NCI-H2081 treated with DMSO at 0.1 percent for 48 hours (cell line): ENCODE measurements at places on chromosomes 5 and 9.

DNA sequence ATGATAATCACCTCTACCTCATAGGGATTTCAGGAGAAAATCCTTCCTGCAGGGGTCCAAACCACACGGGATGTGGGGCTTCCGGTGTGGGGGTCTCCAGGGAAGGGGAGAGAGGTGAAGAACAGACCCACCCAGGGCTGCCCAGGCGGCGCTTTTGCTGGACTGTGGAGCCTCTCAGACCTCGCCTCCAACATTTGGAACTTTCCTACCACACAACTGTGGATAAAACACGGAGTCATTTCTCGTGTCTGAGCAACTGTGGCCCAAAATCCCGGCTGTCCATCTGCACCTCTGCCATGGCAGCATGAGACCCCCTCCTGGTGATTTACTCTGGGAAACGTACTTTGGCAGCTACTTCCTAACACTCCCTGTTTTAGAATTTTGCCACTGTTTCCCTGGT is 307.8 kb upstream of the IRX4 start:
- no peak for DNase-seq

DNA sequence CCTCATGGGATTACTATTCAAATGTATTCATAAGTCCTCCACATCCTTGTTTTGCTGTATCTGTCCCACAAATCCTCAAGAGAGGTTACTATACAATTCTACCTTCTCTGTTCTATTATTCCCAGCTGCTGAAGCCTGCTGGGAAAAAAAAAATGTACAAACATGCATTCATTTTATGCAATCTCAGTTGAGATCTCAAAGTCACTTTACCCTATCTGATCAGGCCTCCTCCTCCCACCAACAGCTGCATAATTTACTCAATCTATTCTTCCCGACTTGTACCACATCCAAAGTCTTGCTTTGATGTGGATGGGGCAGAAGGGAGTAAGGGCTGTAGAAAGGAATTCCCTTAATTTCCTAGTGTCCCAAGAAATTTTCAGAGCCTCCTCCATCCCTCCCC is 28.6 kb downstream of the PSIP1 start:
- DNase-seq: no peak

GRCh38 chr5:1544294-1544961 is 20.7 kb upstream of the LPCAT1 start:
- no peak for DNase-seq

- DNase-seq: no peak
These were observed 119.3 kb upstream of the MAN2A1 start for GRCh38 chr5:109570362-109570874.

DNA sequence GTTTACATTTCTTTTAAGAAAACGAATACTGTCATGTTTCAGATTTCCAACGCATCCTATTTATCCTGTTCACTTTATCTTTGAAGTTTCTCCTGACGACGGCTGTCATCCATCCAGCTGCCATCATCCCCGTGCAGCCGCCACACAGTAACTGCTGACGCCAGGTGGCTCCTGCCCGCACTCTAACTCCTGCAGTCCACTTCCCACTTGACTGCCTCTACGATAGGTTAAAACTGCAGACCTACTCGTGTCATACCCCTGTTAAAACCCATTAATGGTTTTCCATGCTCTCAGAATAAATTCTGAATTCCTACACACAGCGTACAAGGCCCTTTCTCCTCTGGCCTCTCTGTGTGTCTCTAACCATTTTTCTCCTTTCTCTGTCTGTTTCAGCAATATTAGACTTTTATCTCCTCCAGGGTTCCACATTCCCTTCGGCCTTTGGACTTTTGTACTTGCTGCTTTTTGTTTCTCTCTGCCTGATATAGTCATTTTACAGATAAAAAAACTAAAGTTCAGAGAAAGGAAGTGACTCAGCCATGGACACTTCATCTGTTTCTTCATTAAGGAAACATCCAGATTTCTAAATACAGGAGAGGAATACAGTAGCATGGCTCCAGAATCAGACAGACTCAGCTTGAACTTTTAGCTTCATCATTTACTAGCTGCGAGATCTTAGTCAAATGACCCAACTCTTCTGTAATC is 84.9 kb downstream of the ADAMTS12 start:
- no peak for DNase-seq

GRCh38 chr5:33891788-33892619 is at the start of gene ADAMTS12:
Gene ADAMTS12 (minus strand): TSS chr5:33891990. CDS start chr5:33891856, 134 bp downstream.
- DNase-seq: no peak

- DNase-seq: no peak
These were observed 83.7 kb downstream of the C5orf15 start for GRCh38 chr5:133884569-133885311.

DNA sequence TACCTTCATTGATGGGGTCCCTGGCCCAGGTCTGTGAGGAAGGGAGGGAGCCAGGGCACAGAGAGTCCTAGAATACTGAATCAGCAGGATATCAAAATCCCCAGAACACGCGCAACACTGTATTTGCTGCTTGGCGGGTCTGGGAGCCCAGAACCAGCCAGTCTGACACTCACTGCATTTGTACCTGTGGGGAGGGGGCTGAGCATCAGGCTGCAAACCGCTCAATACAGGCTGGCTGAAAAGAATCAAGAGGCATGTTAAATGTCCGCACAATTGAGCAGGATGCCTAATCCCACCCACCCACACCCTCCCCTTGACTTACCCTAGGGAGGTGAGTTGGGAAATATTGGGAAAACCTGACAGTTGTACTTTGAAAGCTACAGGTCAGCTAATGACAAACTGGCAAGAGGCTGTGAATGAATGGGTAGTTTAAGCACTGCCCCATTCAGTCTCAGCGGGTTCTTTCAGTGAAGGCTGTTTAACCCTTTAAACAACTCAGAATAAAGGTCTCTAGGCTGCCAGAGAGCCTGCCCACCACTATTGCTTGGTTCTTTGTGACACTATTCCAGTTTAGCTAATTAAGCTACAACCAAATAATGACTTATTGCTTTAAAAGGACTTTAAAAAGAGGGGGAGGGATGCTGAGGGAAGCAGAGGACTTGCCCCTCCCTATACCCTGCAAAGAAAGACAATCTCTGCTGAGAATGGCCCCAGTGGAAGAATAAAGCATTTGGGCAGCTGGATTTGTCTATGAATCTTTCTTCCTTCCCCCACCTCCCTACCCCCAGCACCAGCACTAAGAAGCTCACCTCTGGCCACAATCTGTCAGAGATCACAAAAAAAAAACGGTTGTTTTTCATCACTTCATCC is 5.0 kb downstream of the SPRY4 start:
- no peak for DNase-seq

- DNase-seq: no peak
These were observed 171.2 kb upstream of the PPP2R2B start for GRCh38 chr5:147049764-147050163.

DNA sequence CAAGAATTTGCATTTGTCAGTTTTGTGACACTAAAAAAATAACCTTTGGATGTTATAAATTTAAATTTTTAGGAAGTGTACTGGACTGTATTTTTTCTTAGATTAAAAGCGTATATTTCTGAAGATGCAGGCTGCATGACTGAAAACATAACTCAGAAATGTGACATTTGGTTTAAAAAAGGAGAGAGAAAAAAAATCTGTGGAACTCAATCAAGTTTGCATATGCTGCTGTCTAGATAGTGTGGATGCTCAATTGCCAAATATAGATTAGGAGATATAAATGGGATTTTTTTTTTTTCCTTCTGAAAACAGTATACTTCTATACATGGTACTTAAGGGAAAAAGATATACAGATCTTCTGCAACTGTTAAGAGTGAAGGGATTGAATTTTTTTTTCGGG is 402.3 kb downstream of the TAF11L14 start:
- DNase-seq: no peak

- DNase-seq: no peak
These were observed 84.5 kb upstream of the CTNNA1 start for GRCh38 chr5:138668451-138669380.

- no peak for DNase-seq
These were observed 179.5 kb downstream of the RASEF start for GRCh38 chr9:82883436-82883835.

- no peak for DNase-seq
These were observed 14.8 kb downstream of the SLC44A1 start for GRCh38 chr9:105259274-105259673.

- no peak for DNase-seq
These were observed 78.4 kb downstream of the FANCC start for GRCh38 chr9:95239071-95239470.

- no peak for DNase-seq
These were observed 31.9 kb downstream of the ANKRD33B start for GRCh38 chr5:10595672-10596309.

GRCh38 chr5:177609076-177610059 is 9.4 kb downstream of the B4GALT7 start:
- DNase-seq: no peak

DNA sequence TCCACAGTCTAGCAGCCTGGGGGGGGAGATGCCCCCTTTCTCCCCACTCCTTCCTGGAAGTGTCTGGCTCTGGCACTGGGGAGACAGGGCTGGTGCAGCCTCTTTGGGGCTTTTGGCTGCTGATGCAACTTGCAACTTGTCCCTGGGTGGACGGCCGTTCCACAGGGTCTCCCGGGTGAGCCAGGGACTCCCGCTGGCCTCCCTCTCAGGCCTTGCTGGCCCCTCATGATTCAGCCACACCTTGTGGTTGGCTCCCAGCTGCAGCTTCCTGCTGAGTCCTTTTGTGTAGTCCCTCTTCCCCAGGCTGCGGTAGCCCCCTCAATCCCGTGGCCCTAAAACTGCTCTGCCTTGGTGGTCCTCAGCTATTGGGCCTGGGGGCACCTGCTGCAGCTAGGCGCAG is 283.5 kb downstream of the PBX3 start:
- no peak for DNase-seq

GRCh38 chr5:43409809-43410271 is 2.4 kb downstream of the CCL28 start:
- DNase-seq: no peak

- no peak for DNase-seq
These were observed 21.1 kb downstream of the ANKDD1B start for GRCh38 chr5:75632321-75632720.
